ENCODE measurements at places on chromosomes 1 and 21.

DNA sequence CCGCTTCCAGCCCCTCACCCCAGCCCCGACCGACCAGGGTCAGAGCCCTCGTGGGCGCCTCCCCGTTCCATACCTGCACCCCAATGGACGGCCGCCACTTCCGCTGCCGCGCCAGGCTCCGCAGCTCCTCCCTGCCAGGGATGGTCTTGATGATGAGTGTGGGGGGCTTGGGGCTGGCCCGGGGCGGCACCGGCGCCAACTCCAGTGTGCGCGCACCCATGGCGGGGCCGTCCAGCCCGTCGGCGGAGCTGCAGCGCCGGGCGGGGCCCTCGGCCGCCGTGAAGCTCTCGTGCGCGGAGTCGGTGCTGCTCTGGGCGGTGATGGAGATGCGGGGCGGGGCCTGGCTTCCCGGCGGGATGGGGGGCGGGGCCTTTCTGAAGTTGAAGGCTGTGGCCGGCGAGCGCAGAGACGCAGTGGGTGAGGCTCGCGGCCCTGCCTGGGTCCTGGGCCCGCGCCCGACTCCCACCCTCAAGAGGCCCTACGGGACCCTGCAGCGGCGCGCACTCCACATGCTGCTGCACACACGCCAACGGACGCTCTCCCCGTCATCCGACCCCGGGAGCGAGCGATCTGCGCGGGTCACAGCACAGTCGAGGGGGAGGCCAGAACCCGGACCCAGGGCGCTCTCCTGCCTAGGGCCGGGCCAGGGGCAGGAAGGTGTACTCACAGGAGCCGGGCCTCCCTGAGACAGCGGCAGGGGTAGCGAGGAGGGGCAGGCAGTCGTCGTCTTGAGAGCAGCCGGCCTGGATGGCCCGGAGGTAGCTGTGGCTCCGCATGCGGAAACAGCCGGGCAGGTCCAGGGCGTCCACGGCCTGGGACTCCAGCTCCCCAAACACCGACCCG, 26.1 kb upstream of the SMIM12 start:
- DNase-seq = peak; percentile 49

- DNase-seq = no peak
Observed at GRCh38 chr1:36845802-36846201, 188.5 kb downstream of the GRIK3 start.

DNA sequence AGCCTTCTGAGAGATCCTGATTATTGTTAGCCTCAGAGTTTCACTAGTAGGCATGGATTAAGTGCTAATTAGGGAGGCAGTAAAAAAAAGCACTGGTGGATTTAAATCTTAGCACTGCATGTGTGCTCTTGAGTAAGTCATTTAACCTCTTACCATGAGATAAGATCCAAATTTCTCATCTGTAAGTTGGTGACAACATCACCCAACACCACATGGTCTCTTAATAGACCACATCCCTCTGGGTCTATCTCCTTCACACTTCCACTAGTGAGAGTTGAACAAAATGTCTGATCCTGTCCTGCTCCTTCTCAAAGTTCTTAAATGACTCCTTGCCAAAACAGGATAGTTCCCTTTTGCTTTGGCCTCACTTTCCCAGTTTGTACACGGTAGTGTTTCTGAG, 29.5 kb upstream of the DMRTA2 start:
- DNase-seq = no peak

DNA sequence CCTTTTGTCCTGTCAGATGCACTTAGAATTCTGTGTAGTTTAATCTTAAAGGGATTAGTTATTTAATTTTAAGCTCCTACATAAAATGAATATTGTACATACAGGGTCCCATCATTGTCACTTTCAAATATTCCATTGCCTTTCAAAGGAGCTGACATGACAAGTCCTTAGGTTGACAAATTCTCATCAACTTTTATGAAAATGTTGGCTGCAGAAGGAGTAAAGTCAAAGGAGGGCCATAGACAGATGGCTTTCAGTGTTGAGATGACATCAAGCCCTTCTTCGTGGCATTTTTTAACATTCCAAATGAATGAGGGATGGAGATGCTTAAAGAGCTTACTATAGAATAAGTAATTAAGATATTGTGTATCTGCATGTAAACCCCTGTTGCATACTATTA, 15.4 kb downstream of the NFIA start:
- DNase-seq = no peak

DNA sequence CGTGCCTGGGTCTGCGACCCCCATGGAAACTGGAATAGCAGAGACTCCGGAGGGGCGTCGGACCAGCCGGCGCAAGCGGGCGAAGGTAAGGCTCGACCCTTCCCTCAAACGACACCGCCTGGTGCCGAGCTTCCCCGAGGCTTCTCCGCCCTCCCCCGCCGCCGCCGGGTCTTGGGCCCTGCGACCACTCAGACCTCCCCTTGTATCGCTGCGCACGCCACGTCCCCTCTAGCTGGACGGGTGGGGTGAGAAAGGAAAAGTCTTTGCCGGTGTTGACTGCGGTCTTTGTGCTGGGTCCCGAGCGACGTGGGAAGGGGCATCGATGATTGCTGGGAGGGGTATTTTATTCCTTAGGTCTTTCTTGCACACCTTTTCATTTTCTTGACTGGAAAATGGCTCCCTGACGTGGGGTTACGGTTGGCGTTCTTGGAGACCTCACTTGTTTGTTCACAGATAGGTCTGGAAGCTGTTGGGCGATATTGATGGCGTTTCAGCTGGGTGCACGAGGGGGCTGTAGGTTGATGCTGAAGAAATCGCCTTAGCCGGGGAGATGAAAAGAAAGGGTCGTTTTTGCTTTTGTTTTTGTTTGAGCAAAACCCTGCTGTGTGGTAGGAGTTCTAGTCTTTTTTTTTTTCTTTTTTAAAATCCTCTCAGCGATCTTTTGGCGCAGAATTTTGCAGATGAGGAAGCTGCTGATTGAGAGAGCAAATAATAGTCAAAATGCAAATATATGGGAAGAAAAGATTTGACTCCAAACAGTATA, 776 bp downstream of the KDM1A start:
- DNase-seq = peak; percentile 36

DNA sequence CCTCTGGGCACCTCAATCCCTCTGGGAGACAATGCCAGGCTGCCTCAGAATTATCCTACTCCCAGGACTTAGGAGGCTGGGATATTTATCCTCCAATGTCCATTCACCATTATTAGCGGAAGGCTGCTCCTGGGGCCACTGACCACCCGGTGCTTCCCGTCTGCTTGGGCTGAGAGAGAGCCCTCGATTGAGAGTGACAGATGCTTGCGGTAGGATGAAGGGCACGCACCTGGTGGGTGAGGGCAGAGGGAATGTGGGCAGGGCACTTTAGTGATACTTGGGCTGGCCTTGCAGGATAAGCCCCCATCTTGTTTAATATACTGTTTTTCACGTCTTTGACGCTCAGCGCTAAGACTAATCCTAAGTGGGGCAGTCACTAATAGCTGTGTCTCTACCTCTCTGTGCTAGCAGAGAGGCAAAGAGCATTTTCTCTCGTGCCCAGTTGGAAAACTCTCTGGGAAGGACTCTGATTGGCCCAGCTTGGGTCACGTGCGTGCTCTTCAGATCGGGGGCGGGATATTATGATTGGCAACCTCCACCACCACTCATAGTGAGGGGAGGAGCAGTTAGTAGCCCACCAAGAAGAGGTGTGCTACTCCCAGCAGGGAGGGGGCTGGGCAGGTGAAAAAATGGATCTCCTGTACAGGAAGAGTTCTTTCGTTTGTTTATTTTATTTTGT, 10.6 kb upstream of the PARS2 start:
- no peak for DNase-seq

DNA sequence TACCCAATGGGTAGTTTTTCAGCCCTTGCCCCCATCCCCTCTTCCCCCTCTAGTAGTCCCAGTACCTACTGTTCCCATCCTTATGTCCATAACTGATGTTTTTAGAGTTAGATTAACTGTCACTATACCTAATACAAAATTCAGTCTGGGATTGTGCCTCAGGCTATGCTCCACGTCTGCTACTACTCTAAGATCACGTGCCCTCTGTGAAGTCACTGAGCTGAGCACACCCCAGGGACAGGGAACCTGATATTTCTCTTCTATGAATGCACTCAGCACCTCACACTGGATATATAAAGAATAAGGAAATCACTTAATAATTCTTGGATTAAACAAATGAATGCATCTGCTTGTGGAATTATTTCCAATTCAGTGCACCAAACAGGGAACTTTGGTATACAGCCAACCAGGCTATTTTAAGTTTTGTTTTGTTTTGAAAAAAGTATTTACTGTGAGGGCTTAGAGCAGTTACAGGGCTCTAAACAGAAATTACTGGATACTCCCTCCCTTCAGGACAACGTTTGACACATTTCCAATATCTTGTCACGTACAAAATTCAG, 307.9 kb downstream of the SMYD3 start:
- no peak for DNase-seq

GRCh38 chr1:154608397-154609270, 648 bp upstream of the ADAR start:
- DNase-seq = peak; percentile 69

DNA sequence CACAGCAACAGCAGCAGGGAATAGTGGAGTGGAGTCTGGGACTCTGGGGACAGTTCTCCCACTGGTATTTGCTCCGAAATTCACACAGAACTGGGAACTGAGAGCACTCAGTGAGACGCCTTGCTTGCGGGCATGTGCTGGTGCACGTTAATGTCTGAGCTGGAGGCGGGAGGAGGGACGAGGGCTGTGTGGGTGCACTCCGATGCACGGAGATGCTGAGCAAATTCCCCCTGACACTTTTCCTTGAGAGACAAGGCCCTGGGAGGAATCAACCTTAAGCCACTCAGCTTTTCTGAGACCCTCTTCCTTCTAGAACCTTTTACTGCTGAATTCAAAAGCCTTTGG, 2.8 kb downstream of the RGS8 start:
- DNase-seq = no peak

DNA sequence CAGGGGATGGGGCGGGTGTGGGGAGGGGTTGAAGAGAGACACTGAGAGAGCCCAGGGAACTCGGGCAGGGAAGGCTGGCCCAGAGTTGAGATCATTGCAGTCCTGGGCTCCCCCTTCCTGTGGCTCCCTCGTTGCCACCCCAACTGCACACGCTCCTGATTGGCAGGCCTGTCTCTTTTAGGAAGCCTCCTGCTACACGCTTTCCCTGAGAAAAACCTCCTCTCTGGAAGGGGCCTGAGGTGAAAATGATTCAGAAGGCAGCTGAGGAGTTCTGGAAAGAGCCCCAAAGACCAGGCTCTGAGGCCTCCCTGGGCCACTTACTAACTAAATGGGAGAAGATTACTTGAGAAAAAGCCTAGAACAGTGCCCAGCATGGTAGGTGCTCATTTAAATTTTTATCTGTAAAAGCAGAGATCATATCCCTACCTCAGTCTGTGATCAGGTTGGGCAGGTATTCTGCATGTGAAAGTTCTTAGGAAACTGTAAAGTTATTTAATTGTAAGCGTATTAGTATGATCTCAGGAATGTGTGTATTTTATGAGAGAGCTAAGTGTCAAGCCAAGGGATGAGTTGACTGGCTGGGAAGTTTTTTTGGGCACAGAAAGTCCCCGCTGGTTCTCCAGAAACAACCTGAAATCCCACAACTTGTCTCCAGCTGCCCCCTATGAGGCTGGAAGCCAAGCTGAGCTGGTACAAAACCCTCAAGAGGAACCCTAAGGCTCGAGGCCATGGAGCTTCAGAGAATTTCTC, 65.2 kb upstream of the EPS8L3 start:
- DNase-seq = peak; percentile 94

- no peak for DNase-seq
Observed at GRCh38 chr1:207858806-207859205, 52.1 kb downstream of the CD34 start.

DNA sequence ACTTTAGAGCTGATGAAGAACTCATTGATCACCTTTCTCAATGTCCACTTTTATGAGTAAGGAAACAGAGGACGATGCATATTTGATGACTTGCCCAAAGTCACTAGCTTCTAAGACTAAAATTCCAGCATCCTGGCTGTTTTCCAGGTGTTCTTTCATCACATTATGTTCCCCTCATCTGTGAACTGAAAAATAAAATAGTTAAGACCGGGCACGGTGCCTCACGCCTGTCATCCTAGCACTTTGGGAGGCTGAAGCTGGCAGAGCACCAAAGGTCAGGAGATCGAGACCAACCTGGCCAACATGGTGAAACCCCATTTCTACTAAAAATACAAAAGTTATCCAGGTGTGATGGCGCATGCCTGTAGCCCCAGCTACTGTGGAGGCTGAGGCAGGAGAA, 297.5 kb downstream of the DUSP10 start:
- no peak for DNase-seq

DNA sequence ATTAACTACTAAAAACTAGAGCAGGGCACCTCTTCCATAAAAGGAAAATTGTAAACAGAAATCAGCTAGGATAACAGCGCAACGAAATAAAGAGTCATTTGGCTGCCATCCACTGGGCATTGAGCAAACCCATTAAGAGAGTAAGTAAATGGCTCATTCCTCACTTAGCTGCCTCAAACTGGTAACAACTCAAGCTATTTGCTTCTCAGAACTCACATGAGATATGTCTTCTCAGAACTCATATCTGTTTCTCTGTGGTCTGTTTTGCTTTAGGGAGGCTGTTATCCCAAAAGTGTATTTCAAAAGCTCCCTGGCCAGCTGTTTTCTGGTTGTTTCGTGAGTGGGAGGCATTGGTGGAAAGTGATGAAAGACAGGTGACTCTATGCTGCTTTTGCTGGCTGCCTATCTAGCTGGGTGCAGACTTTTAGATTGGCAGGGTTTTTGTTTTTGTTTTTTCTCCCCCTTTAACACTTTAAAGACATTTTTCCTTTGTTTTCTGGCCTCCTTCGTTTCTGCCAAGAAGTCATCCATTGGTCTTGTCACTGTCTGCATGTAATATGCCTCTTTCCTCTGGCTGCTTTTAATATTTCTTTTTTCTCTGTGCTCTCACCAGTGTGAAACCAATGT, 269.2 kb upstream of the RGS18 start:
- DNase-seq = no peak

DNA sequence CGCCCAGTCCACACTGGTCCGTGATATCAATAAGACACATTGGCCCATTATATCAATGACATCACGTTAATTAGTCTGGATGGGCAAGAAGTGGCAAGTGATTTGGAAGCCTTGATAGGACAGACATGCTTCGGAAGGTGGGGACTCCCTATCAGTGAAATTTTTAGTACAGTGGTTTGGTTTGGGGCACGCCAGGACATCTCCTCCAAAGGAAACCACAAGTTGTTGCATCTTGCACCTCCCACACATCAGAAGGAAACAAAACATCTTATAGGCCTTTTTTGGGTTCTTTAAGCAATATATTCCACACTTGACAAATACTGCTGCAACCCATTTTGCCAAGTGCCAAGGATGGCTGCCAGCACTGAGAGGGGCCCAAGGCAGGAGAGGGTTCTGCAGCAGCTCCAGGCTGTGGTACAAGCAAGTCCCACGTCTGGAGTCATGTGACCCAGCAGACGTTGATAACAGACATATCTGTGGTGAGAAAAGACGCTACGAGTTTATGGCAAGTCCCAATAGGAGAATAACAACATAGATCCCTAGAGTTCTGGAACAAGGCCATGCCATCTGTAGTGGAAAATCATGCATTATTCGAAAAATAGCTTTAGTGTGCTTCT, 95.3 kb upstream of the DISP3 start:
- no peak for DNase-seq

DNA sequence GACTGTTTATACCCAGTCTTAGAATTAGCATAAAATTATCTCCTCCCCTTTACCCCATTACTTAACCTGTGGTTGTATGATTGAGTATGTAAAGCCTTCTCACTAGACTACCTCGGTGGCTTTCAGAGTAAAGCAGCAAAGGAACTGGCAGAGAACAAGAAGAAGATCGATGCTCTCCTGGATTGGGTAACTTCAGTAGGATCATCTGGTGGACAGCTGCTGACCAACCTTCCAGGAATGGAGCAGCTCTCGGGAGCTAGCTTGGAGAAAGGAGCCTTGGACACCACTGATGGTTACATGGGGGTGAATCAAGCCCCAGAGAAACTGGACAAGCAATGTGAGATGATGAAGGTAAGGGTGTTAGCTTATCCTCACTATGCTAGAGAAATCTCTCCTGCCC, 138.6 kb upstream of the BMP8A start:
- no peak for DNase-seq
